Astrocyte (in vitro differentiated cells and primary cell): ENCODE measurements at places on chromosomes 11 and 22. TPM values are rescaled to one million over a fixed set of nuclear protein-coding genes. Genes with fewer than 3 reads are reported as not detected.

GRCh38 chr11:130478204-130478701 lies 29.8 kb downstream of the ADAMTS15 start:
- peak overlapping the region; percentile 27 for H3K4me3 ChIP-seq
- no peaks in the 10 kb centered on the region for H3K27me3 ChIP-seq
- no peaks in the 10 kb centered on the region for H3K36me3 ChIP-seq
- peaks cover 48% of the 10 kb centered on the region for H3K4me1 ChIP-seq
- peak; percentile 90 for DNase-seq

DNA sequence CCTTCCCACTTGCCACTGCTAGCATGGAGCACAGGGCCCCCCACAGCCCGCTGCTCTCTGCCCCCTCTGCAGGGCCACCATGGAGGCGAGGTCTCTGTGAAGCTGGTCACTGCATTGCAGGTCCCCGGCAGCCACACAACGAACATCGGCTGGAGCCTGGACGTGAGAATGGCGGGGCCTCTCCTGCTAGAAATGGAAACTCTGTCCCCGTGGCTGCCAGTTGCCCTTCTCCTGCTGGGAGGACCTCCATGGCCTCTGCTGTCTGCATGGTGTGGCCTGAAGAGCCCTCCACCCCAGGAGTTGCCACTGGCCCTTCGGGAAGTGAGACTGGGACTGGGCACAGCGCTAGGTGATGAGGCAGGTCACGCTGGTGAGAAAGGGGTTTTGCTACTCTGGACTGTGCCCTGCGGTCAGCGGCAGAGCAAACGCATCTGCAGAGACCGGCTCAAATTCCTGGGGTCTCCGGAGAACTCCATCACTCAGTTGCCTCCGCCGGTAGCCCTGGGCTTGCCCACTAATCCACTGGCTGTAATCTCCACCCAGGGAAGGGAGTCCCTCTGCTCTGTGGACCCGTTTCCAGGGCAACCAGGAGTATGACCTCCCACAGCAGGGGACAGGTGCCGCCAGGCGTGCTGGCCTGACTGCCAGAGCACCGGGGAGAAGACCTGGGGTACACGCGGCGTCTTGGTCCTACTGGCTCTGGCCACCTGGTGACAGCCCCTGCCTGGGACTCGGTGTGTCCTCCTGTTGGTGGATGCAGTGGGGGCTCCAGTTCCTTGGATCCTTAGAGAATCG lies 806.3 kb downstream of the BRD1 start:
- DNase-seq: no peak
- no peak overlapping the region for H3K4me3 ChIP-seq
- no peaks in the 10 kb centered on the region for H3K4me1 ChIP-seq
- no peaks in the 10 kb centered on the region for H3K27me3 ChIP-seq
- H3K27ac ChIP-seq: no peak overlapping the region
- no peaks in the 10 kb centered on the region for H3K36me3 ChIP-seq

GRCh38 chr22:36763576-36763975 lies 12.3 kb downstream of the IFT27 start:
- DNase-seq: no peak
- H3K4me1 ChIP-seq: no peaks in the 10 kb centered on the region
- H3K36me3 ChIP-seq: peaks cover 5% of the 10 kb centered on the region
- no peak overlapping the region for H3K4me3 ChIP-seq
- H3K27me3 ChIP-seq: no peaks in the 10 kb centered on the region

SIAE gene
- 15.4 and 18.5 TPM in 2 replicates for total RNA-seq

PAK1 gene
- 41.0 TPM in 2 replicates for total RNA-seq
